ENCODE measurements at places on chromosomes 3 and 15. TPM values are rescaled to one million over a fixed set of nuclear protein-coding genes. Genes with fewer than 3 reads are reported as not detected.

CFAP20DC gene
- polyA plus RNA-seq = 1.8 TPM

DNA sequence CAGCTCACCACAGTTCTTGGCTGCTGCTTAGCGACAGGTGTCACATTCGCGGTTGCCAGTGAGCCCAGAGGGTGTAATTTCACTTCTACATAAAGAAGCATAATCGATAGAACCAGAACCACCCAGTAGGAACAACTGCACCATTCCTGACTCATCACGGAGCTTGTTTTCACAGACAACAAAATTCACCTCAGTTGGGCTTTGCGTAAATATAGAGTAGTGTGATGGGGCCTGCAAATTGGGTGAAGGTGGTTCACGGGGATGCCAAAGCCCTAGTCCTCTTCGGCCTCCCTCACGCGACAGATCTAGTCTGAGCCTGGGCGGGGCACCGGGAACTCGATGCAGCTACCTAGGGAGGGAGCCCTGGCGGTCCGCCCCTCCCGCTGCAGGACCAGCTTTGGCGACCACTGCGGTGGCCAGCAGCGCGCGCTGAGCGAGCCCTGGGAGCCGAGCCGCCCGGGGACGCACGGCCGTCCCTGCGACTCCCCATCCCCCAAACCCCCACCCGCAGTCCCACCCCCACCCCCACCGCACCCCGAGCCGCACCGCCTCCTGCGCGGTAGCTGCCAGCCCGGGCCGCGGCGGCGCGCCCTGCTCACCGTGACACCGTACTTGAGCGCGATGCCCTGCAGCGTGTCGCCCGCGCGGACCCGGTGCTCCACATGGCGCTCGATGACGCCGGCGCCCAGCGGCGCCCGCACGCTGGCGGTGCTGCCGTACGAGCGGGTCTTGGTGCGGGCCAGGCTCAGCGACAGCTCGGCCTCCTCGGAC is 519 bp downstream of the LYSMD2 start:
- DNase-seq = peak; percentile 80

DNA sequence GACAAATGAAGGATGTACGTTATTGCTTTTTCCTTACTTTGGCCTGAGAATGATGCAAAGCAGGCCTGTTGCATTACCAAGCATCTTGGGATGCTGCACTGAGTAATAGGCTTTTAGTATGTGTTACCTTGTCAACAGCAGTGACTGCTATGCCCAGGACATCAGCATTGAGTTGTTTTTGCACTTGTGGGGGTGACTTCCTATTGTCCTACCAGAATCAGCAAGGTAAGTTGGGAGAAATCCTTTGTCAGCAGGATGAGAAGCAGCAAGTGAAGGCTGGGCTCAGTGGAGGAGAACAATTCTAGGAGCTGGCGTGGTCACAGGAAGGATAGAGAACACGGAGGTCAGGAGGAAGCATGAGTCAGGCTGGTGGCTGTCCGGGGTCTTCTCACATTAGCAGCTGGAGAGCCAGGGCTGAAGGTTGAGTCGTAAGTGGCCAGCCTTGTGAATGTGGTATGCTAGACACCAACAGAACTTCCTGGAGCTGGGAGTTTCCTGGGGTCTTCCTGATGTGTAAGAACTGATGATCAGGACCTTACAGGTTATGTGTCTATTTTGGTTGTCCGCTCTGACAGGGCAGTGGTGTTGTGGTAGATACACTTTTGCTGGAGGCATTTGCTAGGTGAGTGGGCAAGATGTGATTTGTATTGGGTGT is 142.7 kb downstream of the FNDC3B start:
- DNase-seq = no peak

DNA sequence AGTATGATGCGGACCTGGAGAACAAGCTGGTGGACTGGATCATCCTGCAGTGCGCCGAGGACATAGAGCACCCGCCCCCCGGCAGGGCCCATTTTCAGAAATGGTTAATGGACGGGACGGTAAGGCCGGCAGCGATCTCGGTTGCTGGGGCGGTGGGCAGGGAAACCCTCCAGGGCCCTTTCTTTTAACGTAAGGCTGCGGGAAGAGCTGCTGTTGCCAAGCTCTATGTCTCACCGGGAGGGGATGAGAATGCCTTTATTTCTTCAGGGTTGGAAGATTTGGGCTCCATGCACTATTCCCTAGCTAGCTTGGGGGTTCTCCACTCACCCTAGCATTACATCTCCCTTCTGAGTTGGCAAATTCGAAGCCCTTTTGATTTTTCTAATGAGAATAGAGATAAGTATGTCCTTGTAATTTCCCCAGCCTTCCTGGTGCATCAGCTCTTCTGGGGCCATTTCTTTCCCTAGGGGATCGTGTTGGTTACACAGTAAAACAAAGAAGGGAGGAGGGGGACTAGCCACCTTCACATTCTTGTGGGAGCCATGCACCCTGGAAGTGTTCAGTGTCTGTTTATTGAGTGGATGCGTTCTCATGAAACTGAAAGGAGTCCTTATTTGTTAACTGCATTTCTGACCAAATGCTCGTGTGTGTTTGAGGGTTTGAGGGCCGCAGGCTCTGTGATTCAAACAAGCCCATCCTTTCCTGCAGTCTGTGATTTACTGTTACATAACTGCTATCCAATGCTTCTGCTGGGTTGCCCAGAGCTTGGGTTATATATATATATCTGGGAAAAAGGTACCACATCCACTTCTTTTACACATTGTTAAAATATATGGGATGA is 982 bp downstream of the TAGLN3 start:
- DNase-seq = peak; percentile 32

DNA sequence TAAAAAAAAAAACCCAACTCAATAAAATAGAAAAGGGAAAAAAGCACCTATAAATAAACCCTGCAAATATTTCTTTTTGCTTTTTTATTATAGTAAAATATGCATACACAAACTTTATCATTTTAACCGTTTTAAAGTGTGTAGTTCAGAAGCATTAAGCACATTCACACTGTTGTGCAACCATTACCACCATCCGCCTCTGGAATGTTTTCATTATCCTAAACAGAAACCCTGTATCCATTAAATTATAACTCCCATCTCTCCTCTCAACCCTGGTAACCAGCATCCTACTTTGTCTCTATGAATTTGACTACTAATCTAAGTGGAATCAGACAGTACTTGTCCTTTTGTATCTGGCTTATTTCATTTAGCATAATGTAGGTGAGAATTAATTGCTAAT is 15.0 kb downstream of the CDCP1 start:
- no peak for DNase-seq

GRCh38 chr3:108818404-108818803 is 4.2 kb upstream of the TRAT1 start:
- DNase-seq = peak; percentile 6

DNA sequence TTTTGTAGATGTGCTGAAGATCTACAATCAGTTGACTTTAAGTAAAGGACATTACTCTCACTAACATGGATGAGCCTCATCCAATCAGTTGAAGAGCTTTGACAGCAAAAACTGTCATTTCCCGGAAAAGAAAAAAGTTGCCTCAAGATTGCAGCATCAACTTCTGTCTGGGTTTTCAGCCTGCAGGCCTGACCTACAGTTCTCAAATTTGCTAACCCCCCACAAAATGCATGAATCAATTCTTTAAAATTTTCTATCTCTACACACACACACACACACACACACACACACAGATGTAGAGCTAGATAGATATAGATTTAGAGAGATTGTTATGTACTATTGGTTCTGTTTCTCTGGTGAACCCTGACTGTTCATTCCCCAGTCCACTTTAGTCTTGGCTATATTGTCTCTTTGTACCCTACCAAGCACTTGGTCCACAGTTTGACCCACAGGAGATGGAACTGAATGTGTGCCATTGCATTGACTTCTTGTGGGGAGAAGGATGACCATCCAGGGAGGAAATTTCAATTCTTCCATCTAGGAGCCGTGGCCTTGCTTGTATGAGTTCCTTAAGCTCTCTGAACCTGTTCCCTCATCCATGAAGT is 228.3 kb downstream of the CLSTN2 start:
- DNase-seq = no peak

DNA sequence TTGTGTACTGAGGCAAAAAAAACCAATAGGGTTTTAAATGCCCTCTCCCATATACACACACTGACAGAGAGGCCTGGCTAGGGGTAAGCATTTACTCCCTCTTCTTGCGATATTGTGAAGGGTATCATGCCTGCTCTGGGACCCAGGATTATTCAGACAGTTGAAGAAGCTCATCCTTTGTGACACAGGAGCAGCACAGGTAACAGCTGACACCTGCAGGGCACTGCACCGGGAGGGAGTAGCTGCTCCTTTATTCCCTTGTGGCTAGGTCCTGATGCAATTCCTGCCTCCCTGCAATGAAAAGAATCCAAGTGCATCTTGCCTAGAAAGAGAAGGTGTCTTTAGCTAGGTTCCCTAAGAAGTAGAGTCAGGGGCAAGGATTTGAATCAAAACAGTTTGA is 23.4 kb downstream of the POMGNT2 start:
- no peak for DNase-seq

GRCh38 chr15:43886558-43886957 is 59.8 kb downstream of the WDR76 start:
- DNase-seq = no peak

DNA sequence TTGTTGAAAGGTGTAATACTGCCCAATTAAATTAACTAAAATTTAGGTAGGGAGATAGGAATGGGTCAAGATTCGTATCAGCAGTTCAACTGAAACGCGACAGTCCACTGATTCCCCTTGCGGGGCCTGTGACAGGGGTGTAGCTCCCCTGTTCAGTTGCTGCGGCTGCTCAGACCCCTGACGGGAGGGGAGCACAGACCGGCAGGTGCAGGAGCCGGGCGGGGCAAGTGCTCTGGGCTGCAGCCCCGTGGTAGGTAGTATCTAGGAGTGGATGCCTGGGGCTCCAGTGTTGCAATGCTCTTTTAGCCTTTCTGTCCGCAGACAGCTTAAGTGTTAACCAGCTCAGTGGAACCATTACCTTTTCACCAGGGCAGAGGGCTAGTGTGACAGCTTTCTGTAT is 164.9 kb downstream of the ROBO2 start:
- no peak for DNase-seq

- DNase-seq = no peak
Measured at GRCh38 chr3:122984650-122985049, 42.9 kb downstream of the SEMA5B start.

GRCh38 chr3:179929091-179929529 is 107.6 kb downstream of the PEX5L start:
- peak; percentile 56 for DNase-seq

DNA sequence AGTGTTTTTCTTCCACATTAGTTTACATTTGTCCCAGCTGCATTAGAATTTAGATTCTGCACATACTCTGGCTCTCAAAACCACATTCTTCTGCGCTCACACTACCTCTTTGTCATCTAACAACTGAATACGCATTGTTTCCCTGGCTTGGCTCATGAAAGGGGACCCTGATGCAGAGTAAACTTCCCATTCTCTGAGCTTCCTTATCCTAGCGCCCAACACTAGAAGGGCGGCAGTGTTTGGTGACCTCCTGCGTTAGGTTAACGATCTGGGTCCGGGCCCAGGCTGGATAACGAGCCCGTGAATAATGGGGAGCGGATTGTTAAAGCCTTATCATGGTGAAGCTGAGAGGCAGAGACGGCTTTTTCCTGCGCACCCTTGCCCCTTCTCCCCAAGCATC is 63.9 kb downstream of the ETV5 start:
- DNase-seq = no peak

DNA sequence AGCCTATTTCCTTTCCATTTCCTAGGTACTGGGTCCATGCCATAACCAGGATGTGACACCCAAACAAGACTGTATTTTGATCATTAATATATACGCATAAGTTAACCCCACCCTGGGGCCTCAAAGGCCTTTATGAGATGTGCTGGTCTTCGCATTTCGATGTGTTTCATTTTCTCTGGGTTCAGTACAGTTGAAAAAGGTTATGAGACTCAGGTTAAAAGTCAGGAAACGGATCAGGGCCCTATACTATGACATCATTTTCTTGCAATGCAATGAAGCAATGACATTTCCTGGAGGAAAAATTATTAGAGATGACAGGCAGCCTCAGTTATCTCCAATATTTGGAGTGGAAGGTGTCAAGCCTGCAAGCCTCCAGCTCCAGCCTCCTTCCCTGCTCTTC is 31.7 kb downstream of the TMEM212 start:
- no peak for DNase-seq

DNA sequence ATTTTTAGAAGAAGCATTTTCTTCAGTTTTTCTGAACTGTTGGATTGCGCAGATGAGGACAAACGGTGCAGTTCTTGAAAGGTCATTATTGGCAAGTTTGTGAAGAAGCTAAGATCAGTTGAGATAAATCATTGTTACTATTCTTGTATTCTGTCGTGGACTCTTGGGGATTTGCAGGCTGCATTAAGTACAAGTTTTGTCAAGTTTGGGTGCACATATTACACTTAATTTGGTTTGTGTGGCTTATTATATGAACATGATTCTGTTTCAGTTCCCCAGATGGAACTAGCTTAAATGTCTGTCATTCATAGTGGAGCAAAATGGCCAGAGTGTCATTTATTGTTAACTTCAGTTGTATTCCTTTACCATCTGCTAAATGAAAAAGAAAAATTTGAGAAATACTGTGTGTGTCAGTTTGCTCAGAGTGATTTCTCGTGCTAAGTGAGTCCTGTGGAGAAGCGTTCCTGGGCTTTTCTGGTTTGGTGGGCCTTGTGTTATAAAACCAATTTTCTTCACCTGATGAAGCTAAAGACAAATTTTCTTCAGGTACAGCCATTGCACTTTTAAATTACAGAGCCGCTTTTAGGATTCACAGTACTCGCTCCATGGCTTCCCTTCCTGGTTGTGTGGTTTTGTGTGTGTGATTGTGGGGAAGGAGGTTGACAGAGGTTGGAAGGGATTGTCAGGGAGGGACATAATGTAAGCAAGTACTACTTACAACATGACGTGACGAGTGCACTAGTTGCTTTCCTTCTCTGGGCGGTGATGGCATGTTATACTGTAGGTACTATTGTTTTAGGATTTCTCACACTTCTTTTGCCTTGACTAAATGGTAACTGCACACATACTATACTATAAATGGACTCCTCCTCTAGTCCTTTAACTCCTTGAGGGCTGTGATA is 1.7 kb downstream of the AKAP13 start:
- no peak for DNase-seq

GRCh38 chr15:31605467-31605931 is 278.9 kb downstream of the KLF13 start:
- DNase-seq = peak; percentile 30

DNA sequence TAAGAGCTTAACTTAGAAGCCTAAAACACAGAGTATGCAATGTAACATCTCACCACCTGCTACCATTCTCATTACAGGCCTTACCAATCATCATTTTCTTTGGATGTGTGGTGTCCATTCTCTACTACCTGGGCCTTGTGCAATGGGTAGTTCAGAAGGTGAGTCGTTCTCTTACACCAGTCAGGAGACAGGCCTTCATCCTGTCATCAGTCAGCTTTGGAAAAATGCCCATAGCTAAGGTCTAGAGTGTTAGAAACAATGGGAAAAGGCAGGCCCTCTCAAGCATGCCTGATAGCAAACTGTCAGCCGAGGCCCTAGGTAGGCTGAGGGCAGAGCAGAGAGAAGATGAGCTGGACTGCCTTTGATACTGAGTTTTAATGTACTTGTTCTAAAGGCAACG is 13.5 kb downstream of the SLC28A2 start:
- DNase-seq = no peak
